Hematopoietic multipotent progenitor cell (in vitro differentiated cells): ENCODE measurements at places on chromosomes 5 and 9. TPM values are rescaled to one million over a fixed set of nuclear protein-coding genes. Genes with fewer than 3 reads are reported as not detected.

TAF11L5 gene
- total RNA-seq = not detected

TMC1 gene
- total RNA-seq = not detected

- DNase-seq = no peak
Measured at GRCh38 chr9:107989544-107989943, 500.0 kb upstream of the KLF4 start.

- no peak for DNase-seq
Measured at GRCh38 chr5:116370149-116370548, 204.5 kb downstream of the SEMA6A start.
